ENCODE measurements at places on chromosomes 5 and 9.

GRCh38 chr9:34431667-34432066, 26.7 kb downstream of the FAM219A start:
- DNase-seq = no peak

DNA sequence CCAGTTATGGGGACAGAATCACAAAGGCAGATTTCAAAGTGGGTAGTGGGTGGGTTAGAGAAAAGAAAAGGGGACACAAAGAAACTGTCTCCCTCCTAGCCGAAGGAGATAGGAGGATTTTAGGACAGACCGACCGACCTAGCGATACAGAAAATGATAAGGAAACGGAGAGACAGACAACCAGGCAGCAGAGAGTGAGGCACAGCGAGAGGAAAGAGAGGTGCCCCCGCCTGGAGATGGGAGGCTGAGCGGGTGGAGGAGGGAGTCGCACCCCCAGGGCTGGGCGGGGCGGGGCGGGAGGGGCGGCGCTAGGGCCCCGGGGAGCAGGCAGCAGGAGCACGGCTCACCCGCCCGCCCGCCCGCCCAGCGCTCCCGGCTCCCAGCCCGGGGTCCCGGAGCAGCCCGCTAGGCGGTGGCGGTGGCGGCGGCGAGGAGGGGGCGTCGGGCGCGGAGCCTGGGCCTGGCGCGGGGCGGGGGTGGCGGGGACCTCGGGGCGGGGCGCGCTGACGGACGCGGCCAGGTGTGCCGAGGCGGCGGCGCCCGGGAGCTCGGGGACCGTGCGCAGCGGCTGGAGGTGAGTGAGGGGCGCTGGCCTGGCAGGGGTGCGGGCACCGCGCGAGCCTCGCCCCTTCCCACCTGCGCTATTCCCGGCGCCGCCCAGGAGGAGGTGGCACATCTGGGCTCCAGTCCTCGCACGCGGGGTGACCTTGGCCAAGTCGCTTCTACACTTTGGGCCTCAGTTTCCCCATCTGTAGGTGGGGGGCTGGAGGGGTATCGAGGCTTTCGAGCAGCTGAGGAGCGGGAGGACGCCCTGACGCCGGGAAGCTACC, 15.9 kb upstream of the SYNPO start:
- DNase-seq = no peak

DNA sequence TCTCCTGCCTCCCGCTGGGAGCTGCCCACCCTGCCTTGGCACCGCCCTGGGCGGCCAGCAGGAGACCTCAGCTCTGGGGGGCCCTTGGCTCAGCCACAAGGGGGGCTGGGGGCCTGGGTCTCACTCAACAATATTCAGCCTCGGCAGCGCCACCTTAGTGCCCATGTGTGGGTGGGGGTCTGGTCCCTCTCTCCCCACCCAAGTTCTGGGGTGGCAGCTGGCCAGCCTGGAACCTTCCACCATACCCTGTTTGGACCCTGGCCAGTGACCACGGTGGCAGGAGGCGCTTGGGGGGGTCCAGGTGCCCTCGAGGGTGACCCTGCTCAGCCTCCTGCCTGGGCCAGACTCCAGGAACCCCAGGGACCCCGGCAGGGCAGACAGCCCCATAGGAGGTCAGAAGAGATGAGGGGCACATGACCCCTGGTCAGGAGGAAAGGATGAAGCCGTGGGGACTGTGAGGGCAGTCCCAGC, 22.2 kb downstream of the NKD2 start:
- DNase-seq = no peak

DNA sequence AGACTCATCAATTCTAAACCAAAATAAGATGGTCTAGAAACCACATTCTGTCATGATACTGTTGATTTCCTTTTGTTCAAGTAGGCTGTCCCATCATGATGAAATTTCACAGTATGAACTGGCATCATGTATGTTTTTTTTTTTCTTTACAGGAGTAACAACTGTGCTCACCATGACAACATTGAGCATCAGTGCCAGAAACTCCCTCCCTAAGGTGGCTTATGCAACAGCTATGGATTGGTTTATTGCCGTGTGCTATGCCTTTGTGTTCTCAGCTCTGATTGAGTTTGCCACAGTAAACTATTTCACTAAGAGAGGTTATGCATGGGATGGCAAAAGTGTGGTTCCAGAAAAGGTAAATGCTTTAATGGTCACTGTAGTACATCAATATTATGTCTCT, 47.6 kb downstream of the GABRA1 start:
- no peak for DNase-seq

- DNase-seq = no peak
Observed at GRCh38 chr5:126816649-126817048, 39.7 kb downstream of the LMNB1 start.

GRCh38 chr9:74742792-74743730, 144.7 kb downstream of the TRPM6 start:
- DNase-seq = no peak

- no peak for DNase-seq
Observed at GRCh38 chr9:91421971-91422757, 1.5 kb downstream of the NFIL3 start.

- DNase-seq = no peak
Observed at GRCh38 chr5:73381590-73382400, 66.8 kb downstream of the FOXD1 start.

DNA sequence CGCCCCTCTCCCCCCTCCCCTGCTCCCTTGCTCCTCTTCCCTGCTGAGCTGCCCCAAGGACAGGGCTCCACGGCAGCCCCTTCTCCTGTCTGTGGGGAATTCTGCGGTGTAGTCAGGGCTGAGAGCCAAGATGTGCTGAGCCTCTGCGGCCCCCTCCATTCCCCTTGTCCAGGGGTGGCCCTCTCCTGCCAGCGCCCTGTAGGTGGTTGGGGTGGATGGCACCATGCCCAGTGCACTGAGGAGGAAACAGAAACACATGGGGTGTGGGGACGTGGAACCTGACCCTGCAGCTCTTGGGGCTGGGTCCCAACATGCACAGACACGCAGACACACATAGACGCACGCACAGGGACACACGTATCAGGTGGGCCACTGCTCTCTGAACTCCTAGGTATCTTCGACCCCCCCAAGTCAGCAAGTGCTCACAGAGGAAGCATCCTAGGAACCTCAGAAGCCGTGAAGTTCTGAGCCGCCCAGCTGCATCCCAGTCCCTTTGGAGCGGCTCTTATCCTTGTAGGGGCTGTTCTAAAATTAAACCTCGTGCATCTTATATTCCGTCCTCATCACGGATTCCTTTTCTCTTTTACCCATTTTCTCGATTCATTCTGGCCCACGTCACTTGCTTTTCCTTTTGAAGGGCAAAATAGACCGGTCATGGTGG, 64.8 kb downstream of the HMCN2 start:
- DNase-seq = no peak

- DNase-seq = no peak
Observed at GRCh38 chr5:133509742-133510079, 102.6 kb downstream of the FSTL4 start.

DNA sequence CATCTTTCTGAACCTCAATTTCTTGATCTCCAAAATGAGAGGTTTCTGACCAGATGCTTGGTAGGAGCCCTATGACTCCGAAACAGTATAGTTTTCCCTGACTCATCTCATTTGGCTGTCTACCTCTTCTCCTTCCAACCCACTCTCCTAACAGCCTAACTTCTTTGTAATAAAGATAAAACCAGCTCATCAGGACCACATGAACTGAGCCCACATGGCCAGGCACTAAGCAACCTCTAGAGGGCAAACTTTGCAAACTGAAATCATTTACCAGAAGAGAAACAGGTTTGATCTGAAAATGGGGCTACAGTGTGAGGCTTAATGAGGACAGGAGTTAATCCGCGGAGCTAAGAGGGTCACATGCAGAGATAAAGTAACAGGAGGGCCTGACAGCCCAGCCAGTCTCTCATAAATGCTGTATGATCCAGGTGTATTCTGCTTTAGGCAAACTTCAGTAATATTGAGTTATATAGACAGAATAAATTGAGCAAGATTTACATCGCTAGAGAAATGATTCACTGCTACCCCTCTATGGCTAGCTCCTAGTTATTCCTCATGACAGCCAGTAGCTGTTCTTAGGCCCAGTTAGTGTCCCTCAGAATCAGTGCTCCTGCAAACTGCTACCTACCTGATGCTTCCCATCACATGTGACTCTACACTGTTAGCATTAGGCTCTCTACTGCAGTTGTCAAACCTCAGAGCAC, 64.6 kb downstream of the ABCA1 start:
- DNase-seq = no peak

DNA sequence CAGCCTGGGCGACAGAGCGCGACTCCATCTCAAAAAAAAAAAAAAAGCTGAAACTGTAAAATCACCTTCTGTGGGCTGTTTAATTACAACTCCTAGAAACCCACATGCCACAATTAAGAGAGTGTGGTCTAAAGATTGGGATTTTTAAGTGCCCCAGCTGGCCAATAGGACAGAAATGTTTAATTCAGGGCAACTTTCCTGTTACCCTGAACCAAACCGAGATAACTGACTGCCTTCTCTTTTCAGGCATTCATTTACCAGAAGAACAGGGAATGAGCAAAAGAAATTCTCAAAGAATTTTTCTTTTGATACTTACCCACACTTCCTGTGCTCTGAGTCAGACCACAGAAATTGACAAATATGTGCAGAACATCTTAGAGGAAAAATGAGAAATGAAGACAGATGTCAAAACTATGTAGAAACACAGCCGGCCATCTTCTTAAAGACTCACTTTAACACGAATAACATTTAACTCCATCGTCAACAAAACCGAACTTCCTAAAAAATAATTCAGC, 221.3 kb upstream of the DAPK1 start:
- DNase-seq = no peak

- no peak for DNase-seq
Observed at GRCh38 chr5:38719916-38720315, 125.9 kb upstream of the OSMR start.
